ENCODE measurements at places on chromosomes 7 and 10. TPM values are rescaled to one million over a fixed set of nuclear protein-coding genes. Genes with fewer than 3 reads are reported as not detected.
A peak's percentile ranks its signal among the peaks of the same experiment; 100 is the strongest.

- peaks cover 60% of the 10 kb centered on the region for H3K4me1 ChIP-seq
- peak overlapping the region; percentile 99 for H3K27ac ChIP-seq
- no peak for DNase-seq
- 0 out of 2 replicates have a peak overlapping the region, but pooled peaks have one; percentile 39 for H3K4me3 ChIP-seq
These were observed 199.4 kb downstream of the ELMO1 start for GRCh38 chr7:37249240-37249639.

DNA sequence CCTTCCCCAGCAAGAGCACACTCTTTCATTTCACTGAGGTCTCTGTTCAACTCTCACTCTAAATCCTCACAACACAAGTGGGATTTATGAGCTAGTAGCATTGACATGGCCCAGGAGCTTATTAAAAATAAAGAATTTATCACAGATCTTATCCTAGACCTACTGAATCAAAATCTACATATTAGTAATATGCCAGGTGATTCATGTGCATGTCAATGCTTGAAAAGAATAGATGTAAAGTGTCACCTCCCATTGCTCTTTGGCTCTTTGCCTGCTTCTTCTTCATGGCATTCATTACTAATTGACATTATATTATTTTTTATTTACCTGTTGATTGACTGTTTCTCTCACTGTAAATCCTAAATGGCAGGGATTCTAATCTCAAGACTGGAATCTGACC, 459.2 kb upstream of the LRRTM3 start:
- H3K27me3 ChIP-seq = no peaks in the 10 kb centered on the region
- no peaks in the 10 kb centered on the region for H3K4me1 ChIP-seq
- DNase-seq = no peak
- no peak overlapping the region for H3K27ac ChIP-seq
- no peak overlapping the region for H3K4me3 ChIP-seq
- H3K36me3 ChIP-seq = peaks cover 3% of the 10 kb centered on the region

DNA sequence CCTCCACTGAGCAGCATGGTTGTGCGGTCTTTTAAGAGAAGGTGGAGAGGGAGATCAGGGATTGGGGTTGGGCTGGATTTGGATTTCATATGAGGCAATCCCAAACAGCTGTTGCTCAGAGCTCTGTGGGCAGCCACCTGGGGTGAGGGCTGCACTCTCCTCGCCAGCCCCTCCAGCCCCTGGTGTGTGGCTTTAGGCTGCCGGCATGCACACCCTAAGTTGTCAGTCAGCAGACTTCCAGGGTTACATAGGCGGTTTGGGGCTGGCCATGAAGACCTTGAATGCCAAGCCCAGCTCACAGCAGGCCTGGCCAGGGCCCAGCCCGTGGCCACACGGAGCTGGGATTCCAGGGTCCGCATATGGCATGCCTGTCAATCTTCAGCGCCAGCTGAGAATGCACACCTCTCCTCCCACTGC, 54.8 kb downstream of the ZMIZ1 start:
- no peak overlapping the region for H3K27ac ChIP-seq
- DNase-seq = no peak
- peaks cover 9% of the 10 kb centered on the region for H3K36me3 ChIP-seq
- no peak overlapping the region for H3K4me3 ChIP-seq
- H3K27me3 ChIP-seq = no peaks in the 10 kb centered on the region
- peaks cover 29% of the 10 kb centered on the region for H3K4me1 ChIP-seq

DNA sequence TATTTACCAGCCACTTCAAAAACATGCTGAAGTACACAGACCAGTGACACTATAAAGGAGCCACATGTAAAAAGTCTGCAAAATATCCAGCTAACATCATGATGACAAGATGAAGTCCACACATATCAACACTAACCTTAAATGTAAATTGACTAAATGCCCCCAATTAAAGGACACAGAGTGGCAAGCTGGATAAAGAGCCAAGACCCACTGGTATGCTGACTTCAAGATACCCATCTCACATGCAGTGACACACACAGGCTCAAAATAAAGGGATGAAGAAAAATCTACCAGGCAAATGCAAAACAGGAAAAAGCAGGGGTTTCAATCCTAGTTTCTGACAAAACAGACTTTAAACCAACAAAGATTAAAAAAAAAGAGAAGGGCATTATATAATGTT, 12.9 kb upstream of the C10orf88 start:
- H3K36me3 ChIP-seq = peaks cover 30% of the 10 kb centered on the region
- H3K4me3 ChIP-seq = no peak overlapping the region
- no peak overlapping the region for H3K27ac ChIP-seq

GRCh38 chr10:34791947-34792346, 23.1 kb downstream of the PARD3 start:
- peaks cover 6% of the 10 kb centered on the region for H3K36me3 ChIP-seq
- no peaks in the 10 kb centered on the region for H3K27me3 ChIP-seq
- DNase-seq = no peak
- H3K27ac ChIP-seq = peak overlapping the region; percentile 90
- H3K4me3 ChIP-seq = no peak overlapping the region

DNA sequence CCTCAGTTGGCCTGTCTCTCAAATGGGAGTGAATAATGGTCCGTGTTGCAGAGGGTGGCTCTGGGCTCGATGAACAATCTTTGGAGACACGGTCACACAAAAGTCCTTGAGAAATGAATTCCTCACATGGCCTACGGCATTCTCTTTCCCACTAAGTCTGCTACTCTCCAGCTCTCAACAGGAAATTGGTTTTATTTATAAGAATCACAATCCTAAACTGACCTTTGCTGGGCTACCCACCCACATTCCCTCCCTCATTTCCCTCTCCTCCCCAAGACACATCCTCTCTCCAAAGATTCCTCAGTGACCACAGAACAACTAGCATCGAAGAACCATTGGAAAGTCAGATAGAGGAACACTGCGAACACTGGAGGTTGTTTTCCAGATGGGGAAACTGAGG, 4.7 kb downstream of the AFAP1L2 start:
- no peaks in the 10 kb centered on the region for H3K36me3 ChIP-seq
- no peak overlapping the region for H3K27ac ChIP-seq
- H3K4me1 ChIP-seq = peaks cover 18% of the 10 kb centered on the region
- DNase-seq = no peak
- peaks cover 30% of the 10 kb centered on the region for H3K27me3 ChIP-seq

GRCh38 chr10:116138897-116139296, 134.1 kb downstream of the GFRA1 start:
- no peak for DNase-seq
- no peak overlapping the region for H3K27ac ChIP-seq
- H3K4me1 ChIP-seq = peaks cover 28% of the 10 kb centered on the region
- H3K36me3 ChIP-seq = no peaks in the 10 kb centered on the region
- H3K27me3 ChIP-seq = no peaks in the 10 kb centered on the region

- H3K36me3 ChIP-seq = no peaks in the 10 kb centered on the region
- no peak overlapping the region for H3K4me3 ChIP-seq
- peaks cover 46% of the 10 kb centered on the region for H3K4me1 ChIP-seq
These were observed 331.4 kb upstream of the MGMT start for GRCh38 chr10:129135624-129136023.

DNA sequence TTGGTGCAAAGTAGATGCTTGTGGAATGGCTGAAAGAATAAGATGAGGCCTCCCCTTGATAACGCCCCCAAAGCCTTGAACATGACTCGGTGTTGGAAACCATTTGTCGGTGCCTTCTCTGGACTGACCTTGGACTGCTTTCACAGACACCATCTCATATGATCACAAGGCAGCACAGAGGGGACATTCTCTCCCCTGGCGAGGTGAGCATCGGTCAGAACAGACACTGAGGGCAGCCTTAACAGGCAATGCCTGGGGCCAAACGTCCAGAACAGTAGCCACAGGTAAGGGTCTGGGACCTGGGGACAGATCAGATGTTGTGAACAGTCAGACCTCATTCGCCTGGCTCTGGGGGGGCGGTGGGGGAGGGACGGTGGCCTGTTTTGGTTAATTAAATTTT, 2.8 kb upstream of the TRRAP start:
- no peak overlapping the region for H3K4me3 ChIP-seq
- H3K36me3 ChIP-seq = no peaks in the 10 kb centered on the region
- peaks cover 14% of the 10 kb centered on the region for H3K4me1 ChIP-seq
- H3K27me3 ChIP-seq = peaks cover 27% of the 10 kb centered on the region

DNA sequence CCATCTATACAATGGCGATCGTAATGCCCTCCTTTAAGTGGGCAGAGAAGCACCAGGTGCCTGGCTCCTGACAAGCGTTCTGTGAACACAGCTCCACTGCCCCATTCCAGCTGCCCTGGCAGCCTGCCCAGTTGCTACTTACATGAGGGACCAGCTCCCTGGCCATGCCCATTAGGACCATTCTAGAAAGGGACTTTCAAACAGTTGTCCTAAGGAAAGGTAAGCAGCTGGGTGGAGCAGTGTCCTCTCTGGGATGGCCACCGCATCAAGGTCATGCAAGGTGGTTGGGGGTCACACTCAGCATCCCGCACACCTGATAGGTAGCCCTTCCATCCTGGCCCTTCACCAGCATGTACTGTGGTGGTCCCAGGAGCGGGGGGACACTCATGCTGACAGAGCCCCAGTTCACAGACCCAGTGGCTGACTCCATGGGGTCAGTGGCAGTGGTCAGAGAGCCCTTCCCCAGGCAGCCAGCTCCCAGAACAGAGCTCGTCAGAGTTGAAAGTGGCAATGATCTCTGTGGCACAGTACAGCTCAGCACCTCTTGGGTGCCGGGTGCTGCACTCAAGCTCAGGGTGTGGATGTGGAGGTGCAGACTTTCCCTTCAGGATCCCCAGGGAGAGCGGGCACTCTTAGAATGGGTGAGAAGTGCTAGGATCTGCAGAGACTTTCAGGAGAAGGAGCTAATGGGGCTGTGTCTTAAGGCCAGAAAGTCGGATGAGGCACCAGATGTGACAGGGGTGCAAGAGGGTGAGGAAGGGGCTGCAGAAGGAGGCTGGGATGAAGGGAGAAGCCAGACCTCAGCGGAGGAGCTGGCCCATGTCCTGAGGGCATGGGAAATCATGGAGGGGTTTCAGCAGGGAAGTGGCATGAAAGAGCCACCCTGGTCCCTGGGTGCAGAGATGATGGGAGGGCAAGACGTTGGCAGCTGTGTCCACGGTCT, 10.9 kb downstream of the MMRN2 start:
- H3K36me3 ChIP-seq = peaks cover 12% of the 10 kb centered on the region
- H3K4me3 ChIP-seq = no peak overlapping the region
- H3K27me3 ChIP-seq = no peaks in the 10 kb centered on the region
- H3K27ac ChIP-seq = no peak overlapping the region
- H3K4me1 ChIP-seq = peaks cover 26% of the 10 kb centered on the region

DNA sequence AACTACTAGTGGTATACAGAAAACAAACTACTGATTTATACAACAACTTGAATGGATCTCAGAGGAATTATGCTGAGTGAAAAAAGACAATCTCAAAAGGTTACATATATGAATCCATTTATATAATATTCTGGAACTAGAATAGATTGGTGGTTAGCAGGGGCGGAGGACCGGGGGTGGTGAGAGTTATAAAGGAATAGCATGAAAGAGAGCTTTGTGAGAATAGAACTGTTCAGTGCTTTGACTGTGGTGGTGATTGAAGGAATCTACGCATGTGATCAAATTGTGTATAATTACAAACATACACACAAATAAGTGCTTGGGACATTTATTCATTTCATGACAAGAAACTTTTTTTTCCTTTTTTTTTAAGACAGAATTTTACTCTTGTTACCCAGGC, 19.6 kb downstream of the RAB19 start:
- no peak overlapping the region for H3K27ac ChIP-seq
- DNase-seq = no peak
- no peaks in the 10 kb centered on the region for H3K4me1 ChIP-seq
- no peak overlapping the region for H3K4me3 ChIP-seq
- H3K36me3 ChIP-seq = peaks cover 5% of the 10 kb centered on the region

- no peaks in the 10 kb centered on the region for H3K27me3 ChIP-seq
- H3K36me3 ChIP-seq = no peaks in the 10 kb centered on the region
- H3K4me3 ChIP-seq = no peak overlapping the region
- H3K4me1 ChIP-seq = no peaks in the 10 kb centered on the region
- no peak for DNase-seq
- H3K27ac ChIP-seq = no peak overlapping the region
These were observed 2.7 kb upstream of the AOAH start for GRCh38 chr7:36726806-36727503.

Gene OR2AE1
- total RNA-seq = not detected

Gene TAS2R41
- total RNA-seq = 0.31 TPM

Gene LRRD1
- not detected for total RNA-seq

Gene NXPH1
- 0.27 TPM for total RNA-seq

Gene IMPDH1
- total RNA-seq = 54.2 TPM

Gene TMEM176A
- 0.74 TPM for total RNA-seq

Measured in WTC11 (cell line).